NCI-H1436 (cell line): ENCODE measurements at places on chromosomes 13 and 19.

DNA sequence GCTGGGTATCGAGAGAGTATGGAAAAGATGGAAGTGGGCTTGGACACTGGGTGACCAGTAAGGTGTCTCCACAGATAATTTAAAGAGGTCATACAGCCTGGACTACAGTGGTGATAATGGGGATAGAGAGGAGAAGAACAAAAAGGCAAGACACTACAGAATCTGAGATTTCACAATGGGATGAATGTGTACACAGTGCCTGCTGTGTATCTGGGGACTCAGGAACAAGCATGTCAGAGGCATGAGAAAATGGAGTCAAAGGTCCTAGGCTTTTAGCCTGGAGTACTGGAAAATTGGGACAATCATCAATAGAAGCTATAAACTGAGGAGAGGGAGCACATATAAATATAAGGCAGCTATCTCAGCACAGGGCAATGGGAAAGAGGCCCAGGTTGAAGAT lies 69.4 kb downstream of the TSC22D1 start:
- DNase-seq: no peak

GRCh38 chr19:46288896-46289588 lies 7.8 kb upstream of the HIF3A start:
- no peak for DNase-seq

GRCh38 chr13:33657274-33657673 lies 160.7 kb upstream of the RFC3 start:
- no peak for DNase-seq

- no peak for DNase-seq
These were observed 4.6 kb upstream of the SLC25A30 start for GRCh38 chr13:45422731-45423292.

DNA sequence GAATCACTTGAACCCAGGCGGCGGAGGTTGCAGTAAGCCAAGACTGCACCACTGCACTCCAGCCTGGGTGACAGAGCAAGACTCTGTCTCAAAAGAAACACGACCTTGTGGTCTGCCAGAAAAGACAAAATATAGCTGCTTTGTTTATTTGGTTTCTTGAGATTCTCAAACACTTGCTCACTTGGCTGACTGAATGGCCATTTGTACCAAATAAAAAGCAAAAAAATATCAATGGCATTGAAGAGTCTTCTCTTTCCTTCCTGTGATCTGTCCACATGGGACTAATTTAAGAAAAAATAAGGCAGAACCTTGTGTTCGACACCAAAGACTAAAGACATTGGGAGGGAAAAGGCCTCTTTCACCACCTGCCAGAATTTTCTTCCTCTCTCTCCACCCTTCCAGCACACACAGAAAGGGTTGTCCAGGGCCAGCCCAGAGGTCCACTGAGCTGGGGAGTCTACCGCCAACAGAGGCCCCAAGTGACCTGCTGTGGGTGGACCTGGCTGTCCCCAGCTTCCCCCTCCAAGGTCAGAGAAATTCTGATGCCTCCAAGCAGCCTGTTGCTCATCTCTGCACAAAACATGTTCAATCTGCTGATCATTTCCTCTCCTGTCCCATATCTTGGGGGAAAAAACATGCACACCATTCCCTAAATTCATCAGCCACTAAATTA lies 5.9 kb downstream of the BRME1 start:
- no peak for DNase-seq

GRCh38 chr19:15419413-15420025 lies 731 bp upstream of the AKAP8L start:
- DNase-seq: no peak

DNA sequence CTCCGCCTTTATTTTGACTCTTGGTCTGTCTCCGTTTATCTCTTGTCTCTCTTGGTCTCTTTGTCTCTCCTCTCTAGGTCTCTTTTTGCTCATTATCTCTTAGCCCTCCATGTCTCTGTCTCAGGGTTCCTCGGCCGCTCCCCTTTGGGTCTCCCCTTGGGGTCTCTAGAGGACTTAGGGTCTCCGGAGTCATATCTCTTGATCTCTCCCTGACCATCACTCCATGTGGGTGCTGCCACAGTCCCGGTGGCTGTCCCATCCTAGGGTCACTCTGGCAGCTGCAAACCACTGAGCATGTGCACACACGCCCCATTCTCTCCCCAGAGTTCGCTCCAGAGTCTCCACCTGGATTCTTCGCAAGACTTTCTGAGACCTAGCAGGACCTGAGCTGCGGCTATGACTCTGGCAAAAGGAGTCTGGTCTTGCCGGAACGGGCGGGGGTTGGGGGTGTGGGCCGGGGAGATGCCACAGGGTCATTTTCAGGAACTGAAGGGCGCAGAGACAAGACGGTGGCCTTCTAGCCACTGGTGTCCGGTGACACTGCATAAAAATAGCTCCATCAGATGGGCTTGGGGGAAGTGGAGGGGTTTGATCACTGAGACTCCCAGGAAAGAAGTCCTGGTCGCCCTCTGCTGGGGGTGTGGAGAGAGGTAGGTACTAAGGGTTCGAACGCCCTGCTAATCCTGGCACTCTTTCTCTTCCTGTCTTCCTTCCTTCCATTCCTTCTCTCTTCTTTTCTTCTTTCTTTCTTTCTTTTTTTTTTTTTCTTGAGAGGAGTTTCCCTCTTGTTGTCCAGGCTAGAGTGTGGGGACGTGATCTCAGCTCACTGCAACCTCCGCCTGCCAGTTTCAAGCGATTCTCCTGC lies 1.2 kb upstream of the KCNA7 start:
- no peak for DNase-seq

GRCh38 chr19:4007836-4008539 lies 452 bp downstream of the PIAS4 start:
- no peak for DNase-seq

DNA sequence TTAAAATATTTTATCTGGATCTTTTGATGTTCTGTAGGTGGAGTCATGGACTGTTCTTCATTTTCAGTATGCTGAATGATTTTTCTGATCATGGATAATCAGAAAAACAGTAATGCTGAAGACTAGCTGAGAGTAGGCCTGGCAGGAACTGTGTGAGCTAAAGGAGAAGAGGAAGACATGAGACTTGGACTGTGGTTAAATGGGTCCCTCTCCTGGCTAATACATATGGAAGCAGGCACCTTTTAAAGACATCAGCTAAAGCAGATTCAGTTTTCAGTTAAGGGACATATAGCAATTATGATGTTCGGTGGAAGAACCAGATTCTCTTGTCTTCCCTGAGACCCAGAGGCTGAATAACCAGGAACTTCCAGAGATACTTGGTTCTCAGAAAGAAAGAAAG lies 169.4 kb downstream of the OLFM4 start:
- DNase-seq: no peak

DNA sequence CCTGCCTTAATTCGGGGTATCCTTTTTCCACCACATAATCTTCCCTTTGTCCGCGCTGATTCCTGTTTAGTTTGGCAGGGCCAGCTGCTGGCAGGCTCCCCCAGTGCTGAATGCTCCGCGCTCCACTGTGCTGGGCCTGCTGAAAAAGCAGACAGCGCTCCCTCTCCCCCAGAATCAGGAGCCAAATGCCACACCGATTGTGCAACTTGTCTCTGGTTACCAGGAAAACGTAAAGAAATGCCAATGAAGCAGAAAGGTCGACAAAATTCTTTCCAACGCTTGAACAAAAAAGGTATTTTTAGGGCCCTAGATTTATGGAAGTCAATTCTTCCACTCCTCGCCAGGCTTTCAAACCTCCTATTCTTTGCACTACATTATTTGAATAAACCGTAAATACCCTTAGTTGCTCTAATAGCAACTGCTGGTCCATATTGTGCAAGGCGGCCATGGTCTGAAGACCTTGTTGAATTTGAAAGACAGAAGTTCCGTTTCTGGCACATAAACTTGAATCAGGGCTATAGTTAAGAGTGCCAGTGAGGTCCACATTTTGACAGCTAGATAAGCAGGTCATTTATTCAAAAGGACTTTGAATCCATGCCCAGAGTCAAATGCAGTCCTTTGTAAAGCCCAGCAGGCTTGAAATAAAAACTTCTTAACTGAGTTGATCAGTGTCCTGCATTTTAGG lies 206.7 kb upstream of the RFC3 start:
- no peak for DNase-seq

DNA sequence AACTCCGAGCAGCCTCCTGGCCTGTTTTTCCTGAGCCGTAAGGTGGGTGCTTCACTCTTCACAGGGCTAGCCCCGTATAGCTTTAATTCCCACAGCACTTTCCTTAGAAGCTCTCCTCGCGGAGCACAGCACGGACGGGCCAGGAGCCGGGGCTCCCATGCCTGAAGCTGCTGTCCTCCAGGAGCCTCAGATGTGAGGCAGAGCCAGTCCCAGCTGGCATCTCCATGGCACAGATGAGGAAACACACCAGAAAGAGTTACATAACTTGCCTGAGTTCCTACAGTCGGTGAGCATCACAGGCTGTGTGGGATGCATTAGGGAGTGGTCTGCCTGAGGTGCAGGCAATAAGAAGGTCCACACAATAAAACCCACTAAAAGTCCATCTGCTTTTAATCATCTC lies 118.5 kb downstream of the ATP8A2 start:
- no peak for DNase-seq
